ENCODE measurements at places on chromosomes 3 and 15.

DNA sequence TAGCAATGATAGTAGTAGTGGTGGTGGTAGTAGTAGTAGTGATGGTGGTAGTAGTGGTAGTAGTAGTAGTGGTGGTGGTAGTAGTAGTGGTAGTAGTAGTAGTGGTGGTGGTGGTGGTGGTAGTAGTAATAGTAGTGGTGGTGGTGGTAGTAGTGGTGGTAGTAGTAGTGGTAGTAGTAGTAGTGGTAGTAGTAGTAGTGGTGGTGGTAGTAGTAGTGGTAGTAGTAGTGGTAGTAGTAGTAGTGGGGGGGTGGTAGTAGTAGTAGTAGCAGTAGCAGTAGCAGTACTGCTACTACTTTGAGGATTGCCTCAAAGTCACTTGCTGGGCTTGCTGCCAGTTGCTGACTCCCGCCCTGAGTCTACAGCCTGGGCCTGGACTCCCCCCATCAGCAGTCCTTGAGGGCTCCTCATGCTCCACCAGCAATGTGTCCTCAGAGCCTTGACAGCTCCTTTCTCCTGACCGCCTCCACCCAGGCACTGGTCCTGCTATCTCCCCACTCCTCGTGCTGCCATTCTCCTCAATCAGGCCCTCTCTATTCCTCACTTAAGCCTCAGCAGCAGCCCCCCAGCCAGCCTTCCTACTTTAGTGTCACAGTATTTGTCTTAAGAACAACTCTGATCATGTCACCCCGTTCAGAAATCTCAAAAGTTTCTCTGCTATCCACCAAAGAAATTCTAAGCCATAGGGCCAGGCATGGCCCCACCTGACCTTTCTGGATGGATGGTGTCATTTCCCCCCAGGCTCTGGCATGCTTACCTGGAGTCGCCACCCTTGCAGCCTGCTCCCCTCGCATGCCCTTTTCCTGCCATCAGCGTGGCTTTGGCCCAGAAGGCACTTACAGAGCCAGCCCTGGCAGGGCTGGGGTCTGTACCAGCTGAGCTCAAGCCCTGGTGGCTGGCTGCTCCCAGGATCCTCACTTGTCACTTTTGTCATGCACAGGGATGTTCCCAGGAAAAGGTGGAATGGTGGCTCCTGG is 45.6 kb downstream of the DLEC1 start:
- DNase-seq = peak; percentile 19

DNA sequence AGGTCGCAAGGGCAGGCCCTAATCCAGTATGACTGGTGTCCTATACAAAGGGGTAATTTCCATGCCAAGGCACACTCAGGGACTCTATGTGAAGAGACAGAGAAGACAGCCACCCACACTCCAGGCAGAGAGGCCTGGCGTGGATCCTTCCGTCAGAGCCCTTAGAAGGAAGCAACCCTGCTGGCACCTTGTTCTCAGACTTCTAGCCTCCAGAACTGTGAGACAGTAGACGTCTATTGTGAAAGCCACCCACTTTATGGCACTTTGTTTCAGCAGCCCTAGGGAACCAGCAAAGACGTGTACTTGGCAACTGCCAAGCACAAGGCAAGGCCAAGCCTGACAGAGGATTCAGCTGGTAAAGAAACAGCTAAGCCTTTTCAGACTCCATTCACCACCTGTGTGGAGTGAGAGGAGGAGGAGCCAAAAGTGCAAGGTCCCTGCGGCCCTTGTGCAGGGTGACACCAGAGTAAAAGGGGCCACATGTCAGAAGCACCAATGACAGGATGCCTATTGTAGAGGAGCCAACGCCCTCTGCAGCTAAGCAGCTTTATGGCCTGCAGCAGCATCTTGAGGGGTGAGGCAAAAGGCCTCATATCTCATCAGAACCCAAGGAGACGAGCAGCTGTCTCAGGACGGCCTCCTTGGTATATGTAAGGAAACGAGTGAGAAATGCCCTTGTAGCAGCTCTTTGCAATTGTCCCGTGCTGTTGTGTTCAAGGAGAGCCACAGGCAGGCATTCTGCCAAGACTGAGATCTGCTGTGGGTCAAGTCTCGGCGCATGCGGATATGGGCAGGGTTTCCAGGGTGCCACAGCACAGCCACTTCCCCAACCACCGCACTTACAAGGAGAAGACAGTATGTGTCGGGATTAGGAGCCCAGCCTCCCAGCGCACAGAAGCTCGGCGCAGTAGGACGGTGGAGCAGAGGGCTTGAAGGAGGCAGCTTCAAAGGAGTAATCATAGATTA is 121.5 kb upstream of the LIPC start:
- DNase-seq = no peak

- no peak for DNase-seq
Measured at GRCh38 chr3:48018841-48019240, 2.6 kb upstream of the MAP4 start.

DNA sequence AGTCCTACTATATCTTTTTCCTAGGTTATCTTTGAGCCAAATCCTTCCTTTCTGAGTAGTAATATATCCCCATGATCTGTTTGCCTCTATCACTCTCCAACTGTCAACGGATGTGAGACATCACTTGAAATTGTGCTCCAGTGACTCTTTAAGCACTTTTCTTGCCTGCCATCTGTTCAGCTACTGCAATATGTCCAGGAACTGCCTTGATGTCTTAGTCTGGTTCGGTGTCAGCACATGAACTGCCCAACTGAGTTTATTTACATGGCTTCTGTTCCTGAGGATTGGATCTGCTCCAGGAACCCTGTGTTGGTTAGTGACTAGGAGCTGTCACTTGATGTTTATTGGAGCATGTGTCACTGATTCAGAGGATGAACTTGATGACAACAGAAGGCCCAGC is 116.5 kb downstream of the SLC9A9 start:
- DNase-seq = no peak

- no peak for DNase-seq
Measured at GRCh38 chr15:63791228-63791627, 42.5 kb downstream of the HERC1 start.

DNA sequence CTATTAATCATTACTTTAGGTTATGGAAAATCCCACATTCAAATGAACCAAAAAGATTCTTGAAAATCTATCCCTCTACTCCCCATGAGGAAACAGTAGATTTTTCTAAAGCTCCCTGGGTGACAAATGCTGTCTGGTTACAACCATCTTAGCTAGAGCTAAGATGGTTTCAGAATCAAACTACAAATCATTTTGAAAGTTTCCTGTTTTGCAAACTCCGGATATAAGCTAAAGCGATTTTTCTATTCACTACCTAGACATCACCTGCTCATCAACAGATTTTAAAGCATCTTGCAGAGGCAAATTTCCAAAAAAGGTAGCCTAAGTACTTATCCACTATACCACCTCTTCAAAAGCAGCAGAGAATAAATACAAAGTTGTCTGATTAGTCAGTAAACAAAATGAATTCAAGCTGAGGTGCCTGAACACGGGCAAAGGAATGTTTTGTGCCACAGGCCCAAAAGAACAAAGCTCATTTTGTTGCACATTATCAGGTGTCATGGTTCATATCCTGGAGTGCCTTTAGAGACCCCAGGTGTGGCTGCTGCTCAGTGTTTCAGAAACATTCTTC is 204.9 kb downstream of the TNIK start:
- no peak for DNase-seq

GRCh38 chr15:66149871-66150270 is 103.7 kb downstream of the MEGF11 start:
- DNase-seq = no peak

- DNase-seq = no peak
Measured at GRCh38 chr3:113128386-113129015, 82.9 kb upstream of the BOC start.

- DNase-seq = no peak
Measured at GRCh38 chr3:124847051-124847450, 40.1 kb downstream of the ITGB5 start.

- no peak for DNase-seq
Measured at GRCh38 chr3:152550284-152550683, 281.6 kb downstream of the MBNL1 start.

GRCh38 chr15:67605871-67606270 is 63.4 kb downstream of the MAP2K5 start:
- no peak for DNase-seq

DNA sequence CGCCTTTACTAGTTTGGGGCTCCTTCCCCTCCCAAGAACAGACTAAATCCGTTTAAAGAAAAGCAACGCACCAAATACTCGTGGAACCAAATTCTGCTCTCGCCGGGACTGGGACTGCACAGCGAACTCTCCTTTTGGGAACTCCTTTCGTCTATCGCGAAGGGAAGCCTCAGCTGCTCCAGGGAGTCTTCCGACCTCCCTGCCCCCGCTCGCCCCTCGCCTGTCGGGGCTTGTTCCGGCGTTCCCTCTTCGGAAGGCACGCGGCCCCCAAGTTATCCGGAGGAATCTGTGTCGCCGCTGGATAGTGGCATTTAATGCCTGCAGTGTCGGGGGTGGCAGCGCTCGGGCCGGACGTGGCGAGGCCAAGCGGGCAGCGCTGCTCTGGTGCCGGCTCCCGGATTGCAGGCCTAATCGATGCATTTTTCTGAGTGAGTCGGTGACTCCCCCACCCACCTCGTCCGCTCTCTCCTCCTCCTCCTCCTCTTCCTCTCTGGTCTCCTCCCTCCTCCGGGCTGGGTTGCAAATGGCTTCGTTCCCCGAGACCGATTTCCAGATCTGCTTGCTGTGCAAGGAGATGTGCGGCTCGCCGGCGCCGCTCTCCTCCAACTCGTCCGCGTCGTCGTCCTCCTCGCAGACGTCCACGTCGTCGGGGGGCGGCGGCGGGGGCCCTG is at the start of gene TRIM71:
TSS of gene TRIM71 (plus strand) at position 440 of the 671 bp plus-strand sequence. CDS start at position 524, 84 bp downstream.
- DNase-seq = peak; percentile 4

- DNase-seq = no peak
Measured at GRCh38 chr3:128273109-128273840, 120.0 kb downstream of the EEFSEC start.

DNA sequence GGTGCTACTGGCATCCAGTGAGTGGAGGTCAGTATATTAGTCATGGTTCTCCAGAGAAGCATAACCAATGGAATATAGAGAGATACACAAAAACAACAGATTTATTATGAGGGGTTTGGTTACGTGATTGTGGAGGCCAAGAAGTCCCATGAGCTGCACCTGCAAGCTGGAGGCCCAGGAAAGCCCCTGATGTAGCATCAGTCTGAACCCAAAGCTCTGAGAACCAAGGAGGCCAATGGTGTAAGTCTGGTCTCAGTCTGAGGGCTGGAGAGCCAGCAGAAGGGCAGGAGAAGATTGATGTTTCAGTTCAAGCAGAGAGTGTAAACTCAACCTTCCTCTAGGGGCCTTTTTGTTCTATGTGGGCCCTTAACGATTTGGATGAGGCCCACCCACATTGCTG is 144.1 kb downstream of the KLF13 start:
- no peak for DNase-seq
